ENCODE measurements at places on chromosomes 6 and 20. TPM values are rescaled to one million over a fixed set of nuclear protein-coding genes. Genes with fewer than 3 reads are reported as not detected.

GRCh38 chr6:161415302-161415855 lies 141.5 kb upstream of the AGPAT4 start:
- H3K27me3 ChIP-seq = no peaks in the 10 kb centered on the region
- H3K36me3 ChIP-seq = no peaks in the 10 kb centered on the region
- H3K4me3 ChIP-seq = no peak overlapping the region
- DNase-seq = no peak
- no peak overlapping the region for H3K27ac ChIP-seq

The SEMG1 gene
- not detected for total RNA-seq

The GINS1 gene
- 49.5 TPM for total RNA-seq

- no peak overlapping the region for H3K4me3 ChIP-seq
- no peak overlapping the region for H3K27ac ChIP-seq
- no peaks in the 10 kb centered on the region for H3K27me3 ChIP-seq
- DNase-seq = no peak
Measured at GRCh38 chr20:52747845-52748284, 224.3 kb upstream of the TSHZ2 start.

GRCh38 chr6:32816746-32817204 lies at the start of gene HLA-DOB:
Gene HLA-DOB (minus strand): TSS chr6:32817002. CDS start chr6:32816951, 51 bp downstream.
- peaks cover 8% of the 10 kb centered on the region for H3K27me3 ChIP-seq
- no peaks in the 10 kb centered on the region for H3K4me1 ChIP-seq
- no peaks in the 10 kb centered on the region for H3K36me3 ChIP-seq
- no peak within 1 kb of the TSS for H3K27ac ChIP-seq
- DNase-seq = no peak
- H3K4me3 ChIP-seq = no peak within 1 kb of the TSS

DNA sequence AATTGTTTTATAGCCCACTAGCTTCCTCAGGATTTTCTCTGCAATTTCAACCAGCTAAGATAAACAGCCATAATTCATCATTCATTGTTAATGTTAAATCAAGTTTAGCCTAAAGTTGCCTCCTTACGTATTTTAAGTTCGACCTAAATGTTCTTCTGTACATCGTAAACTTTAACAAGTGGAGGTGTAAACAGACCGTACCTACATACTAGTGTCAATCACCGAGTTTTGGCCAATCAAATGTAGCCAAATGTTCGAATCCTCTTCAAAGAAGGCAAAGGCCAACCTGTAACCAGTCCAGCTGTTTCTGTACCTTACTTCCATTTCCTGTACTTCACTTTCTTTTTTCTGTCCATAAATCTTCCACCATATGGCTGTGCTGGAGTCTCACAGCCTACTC lies 13.5 kb downstream of the MBOAT1 start:
- peaks cover 8% of the 10 kb centered on the region for H3K36me3 ChIP-seq
- no peaks in the 10 kb centered on the region for H3K27me3 ChIP-seq
- DNase-seq = no peak
- H3K27ac ChIP-seq = no peak overlapping the region

- H3K27ac ChIP-seq = no peak overlapping the region
- DNase-seq = no peak
- no peaks in the 10 kb centered on the region for H3K36me3 ChIP-seq
- no peaks in the 10 kb centered on the region for H3K27me3 ChIP-seq
- H3K4me3 ChIP-seq = no peak overlapping the region
Measured at GRCh38 chr6:25027221-25027916, 91.6 kb upstream of the RIPOR2 start.

The EBF4 gene
- 4.0 TPM for total RNA-seq

- DNase-seq = no peak
- no peak overlapping the region for H3K4me3 ChIP-seq
- no peak overlapping the region for H3K27ac ChIP-seq
- H3K4me1 ChIP-seq = no peaks in the 10 kb centered on the region
- H3K36me3 ChIP-seq = no peaks in the 10 kb centered on the region
Measured at GRCh38 chr20:5667705-5668528, 82.3 kb upstream of the SHLD1 start.

Data from SJSA1 (cell line).